ENCODE measurements at places on chromosomes 2 and 18.

DNA sequence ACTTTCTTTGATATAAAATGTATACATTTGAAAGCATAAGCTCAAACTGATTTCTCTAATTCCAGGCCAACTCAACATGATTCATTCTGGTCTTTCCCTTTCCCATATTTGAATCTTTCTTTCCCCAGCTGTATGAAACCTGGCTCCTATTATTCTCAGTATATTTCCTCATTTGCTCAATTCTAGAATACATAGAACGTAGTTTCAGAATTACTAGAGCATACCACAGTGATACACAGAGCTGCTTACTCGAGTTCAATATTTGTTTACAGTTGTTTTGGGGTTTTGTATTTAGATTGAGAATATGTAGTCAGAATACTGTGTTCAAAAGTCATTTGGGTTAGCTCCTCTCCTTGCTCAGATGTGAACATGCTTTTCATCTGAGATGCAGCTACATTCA lies 43.0 kb downstream of the TNFRSF11A start:
- DNase-seq = no peak

DNA sequence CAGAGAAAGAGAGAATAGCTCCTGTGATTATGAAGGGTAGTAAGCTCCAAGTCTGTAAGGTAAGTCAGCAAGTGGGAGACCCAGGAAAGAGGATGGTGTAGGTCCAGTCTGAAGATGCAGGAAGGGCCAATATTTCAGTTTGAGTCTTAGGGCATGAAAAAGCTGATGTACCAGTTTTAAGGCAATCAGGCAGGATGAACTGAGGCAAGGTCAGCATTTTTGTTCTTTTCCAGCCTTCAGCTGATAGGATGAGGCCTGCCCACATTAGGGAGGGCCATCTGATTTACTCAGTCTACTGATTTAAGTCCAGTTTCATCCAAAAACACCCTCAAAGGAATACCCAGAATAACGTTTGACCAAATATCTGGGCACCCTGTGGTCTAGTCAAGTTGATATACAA lies 347.3 kb downstream of the CMPK2 start:
- DNase-seq = no peak

DNA sequence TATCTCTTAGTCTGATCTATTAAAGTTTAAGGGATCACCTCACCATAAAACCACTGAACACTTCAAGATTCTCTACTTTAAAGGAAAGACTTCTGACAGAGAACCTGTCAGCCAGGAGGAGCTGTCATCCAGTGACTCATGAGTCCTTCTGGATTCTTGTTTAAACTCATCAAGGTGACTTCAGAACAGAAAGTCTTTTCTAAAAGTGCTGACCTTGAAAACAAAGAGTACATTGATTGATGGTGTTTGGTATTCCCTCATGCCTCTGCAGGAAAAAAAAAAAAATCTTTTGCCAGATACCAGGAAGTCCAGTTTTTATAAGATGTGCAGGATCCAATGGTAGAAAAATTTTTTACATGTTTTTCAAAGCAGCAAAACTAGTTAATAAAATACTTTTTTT lies 12.3 kb downstream of the DSG2 start:
- DNase-seq = no peak

DNA sequence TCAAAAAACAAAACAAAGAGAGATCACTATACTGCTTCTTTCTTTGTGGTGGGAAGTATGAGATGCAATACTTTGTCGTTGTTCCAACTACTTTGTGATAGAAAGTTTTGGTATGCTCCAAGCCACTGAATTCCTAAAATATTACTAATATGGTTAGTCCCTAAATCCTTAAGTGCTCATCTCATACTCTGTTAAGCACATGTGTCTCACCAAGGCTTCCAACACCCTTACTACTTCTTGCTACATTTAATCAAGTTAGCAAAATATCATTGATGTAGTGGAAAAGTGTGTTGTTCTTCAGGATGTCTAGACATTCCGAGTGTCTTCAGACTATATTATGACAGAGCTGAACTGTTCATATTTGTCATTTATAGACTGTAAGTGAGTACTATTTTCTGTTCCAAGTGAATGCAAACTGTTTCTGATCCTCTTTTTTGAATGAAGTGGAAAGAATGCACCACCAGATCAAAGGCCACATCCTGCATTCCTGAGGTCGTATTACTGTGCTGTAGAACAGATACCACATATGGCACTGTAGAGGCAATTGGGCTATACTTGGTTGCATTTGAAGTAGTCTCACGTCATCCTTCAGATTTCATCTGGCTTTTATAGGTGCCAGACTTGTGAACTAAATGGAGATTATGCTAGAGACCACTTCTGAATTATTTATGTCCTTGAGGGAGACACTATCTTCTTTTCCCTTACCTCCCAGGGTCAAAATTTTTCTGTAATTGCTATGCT lies 298.4 kb upstream of the ZNF521 start:
- peak; percentile 48 for DNase-seq

- DNase-seq = no peak
These were observed 3.0 kb downstream of the ACTR1B start for GRCh38 chr2:97660775-97661389.

GRCh38 chr2:215423234-215423633 lies 12.6 kb downstream of the FN1 start:
- no peak for DNase-seq

GRCh38 chr2:69945441-69945840 lies 16.0 kb downstream of the ASPRV1 start:
- no peak for DNase-seq

DNA sequence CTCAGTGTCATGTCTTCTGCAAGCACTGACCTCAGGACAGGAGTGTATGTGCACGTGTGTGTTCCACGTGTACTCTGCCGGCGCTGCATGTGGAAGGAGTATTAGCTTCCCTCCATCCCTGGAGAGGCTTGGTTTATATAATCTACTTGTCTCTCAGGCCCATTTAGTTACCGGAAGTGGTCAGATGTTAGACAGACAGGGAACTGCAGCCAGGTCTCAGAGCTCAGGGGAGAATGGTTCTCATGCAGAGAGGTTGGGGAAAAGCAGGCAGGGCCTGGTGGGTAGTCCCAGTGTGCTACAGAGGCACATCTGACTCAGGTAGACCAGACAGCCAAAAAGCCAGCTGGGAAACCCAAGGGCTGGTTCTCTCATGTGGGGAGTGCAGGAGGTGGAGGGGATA lies 167.9 kb downstream of the CTIF start:
- no peak for DNase-seq

DNA sequence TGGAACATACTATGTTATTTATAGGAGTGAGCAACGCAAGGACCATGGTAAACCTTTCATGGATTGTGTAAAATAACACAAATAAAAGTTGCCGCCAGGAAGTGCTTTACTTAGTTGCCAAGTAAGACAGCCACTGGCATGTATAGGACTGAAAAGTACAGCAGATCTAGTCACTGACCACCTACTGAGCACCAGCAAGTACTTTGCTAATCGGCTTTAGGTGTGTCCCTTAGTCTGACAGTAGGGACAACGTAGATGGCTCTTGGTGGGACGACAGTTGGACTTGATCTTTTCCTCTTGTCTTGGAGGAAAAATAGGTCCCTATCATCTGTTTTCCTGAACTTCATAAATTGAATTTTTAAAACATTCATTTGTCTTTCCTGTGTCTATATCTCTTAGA lies 13.6 kb upstream of the CXXC1 start:
- DNase-seq = no peak

- no peak for DNase-seq
These were observed 14.1 kb downstream of the SLC4A3 start for GRCh38 chr2:219641390-219642068.

GRCh38 chr2:61811821-61812220 lies 42.0 kb downstream of the FAM161A start:
- DNase-seq = no peak

- no peak for DNase-seq
These were observed 40.7 kb downstream of the MRPL44 start for GRCh38 chr2:223997938-223998337.

Data from eye (tissue), 1 donor.